ENCODE measurements at places on chromosomes 6 and 20.
A peak's percentile ranks its signal among the peaks of the same experiment; 100 is the strongest.

DNA sequence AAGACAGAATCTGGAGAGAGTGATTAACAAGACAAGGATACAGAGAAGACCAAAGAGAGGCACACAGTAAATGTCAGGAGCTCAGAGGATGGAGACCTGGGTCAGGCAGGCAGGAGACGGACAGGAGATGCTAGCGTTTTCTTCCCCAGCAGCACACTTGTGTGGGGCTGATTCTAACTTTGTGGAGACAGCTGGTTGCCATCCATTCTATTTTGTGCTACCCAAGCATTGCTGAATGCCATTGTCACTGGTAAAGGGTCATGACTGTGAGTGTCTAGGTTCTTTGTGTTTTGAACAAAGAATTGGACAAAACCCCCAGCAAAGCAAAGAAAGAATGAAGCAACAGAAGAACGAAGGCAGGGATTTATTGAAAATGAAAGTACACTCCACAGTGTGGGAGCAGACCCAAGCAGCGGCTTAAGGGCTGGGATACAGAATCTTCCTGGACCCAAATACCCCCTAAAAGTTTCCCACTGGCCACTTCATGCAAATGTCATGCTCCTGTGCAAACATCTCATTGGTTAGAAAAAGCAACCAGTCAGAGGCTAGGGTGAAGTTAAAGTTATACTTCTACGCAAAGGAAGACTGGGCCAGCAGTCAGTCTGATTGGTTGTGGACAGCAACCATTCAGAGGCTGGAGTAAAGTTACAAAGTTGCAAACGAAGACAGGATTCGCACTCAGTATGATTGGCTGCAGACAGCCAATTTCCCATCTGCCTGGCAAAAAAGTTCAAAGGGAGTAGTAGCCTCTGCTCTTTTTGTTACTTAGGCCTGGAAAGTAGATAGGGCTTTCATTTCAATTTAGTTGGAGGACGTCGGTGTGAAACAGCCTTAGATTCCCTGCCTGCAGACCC, 17.5 kb downstream of the PTK7 start:
- no peak for DNase-seq

GRCh38 chr20:618980-619379, 8.9 kb upstream of the TCF15 start:
- DNase-seq: no peak

DNA sequence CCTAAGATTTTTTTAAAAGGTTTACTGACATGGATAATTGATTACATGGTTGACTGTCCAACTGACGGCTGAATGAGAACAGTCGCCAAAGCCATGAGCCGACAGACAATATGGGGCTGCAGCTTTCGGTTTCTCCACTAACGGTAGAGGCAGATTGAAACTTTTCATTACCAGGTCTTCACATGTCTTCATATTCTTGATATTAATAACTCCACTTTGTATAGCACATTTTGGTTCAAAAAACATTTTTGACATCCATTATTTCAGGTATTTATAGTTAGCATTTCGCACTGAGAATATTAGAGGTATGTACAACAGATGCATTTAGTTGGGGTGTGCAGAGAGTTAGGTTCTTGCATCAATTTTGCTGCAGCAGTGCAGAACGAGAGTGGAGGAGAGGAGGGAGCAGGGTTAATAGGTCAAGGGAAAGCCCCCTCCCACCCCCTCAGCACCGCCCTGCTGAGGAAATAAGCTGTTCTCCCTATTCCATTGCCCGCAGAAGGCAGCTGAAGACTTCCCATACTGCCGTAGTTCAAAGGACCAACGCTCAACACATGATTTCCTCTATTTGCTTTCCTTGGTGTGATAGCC, 73.6 kb upstream of the ADTRP start:
- DNase-seq: no peak

- no peak for DNase-seq
Observed at GRCh38 chr20:50535162-50535561, 25.0 kb downstream of the PTPN1 start.

DNA sequence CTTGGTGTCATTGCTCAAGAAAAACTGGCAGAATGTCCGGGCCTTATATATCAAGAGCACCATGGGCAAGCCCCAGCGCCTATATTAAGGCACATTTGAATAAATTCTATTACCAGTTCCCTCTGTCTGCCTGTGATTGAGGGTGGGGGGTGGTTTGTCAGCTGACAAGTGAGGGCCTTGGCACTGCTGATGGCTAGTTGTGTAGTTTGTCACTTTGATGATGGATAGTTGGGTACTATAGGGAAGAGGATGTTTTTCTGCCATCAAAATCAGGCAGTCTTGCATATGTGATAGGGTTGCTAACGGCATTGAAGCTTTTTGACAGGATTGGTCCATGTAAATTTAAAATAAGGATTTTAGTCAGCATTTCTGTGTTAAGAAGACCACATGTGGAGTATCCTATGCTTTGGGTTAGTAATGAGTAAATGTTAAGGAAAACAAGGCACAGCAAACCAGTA, 2.5 kb downstream of the RPL10A start:
- no peak for DNase-seq

GRCh38 chr6:33330736-33331135, 13.2 kb upstream of the ZBTB22 start:
- no peak for DNase-seq

GRCh38 chr20:13580707-13581106, 58.0 kb downstream of the TASP1 start:
- DNase-seq: no peak

DNA sequence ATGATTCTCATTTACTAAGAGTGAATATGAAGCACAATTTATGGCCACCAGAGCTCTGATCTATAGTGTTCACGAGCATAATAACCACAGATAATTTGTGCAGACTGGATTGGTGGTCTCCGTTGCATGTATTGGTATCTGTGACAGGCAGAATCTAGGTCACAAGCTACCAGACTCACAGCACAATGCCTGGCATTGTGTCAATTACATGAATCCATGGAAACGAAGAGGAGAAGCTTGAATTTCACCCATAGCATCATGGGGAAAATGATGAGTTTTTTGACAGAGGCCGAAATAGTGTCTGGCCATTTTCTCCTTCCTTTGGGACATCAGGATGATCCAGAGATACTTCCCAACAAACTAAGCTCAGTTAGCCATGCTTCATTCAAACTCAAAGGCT, 52.3 kb upstream of the TMEM170B start:
- DNase-seq: no peak

- no peak for DNase-seq
Observed at GRCh38 chr6:13355043-13355945, 27.0 kb upstream of the TBC1D7 start.

GRCh38 chr6:5447921-5448320, 186.6 kb downstream of the FARS2 start:
- DNase-seq: no peak

- DNase-seq: no peak
Observed at GRCh38 chr6:153172815-153173214, 41.7 kb upstream of the RGS17 start.

DNA sequence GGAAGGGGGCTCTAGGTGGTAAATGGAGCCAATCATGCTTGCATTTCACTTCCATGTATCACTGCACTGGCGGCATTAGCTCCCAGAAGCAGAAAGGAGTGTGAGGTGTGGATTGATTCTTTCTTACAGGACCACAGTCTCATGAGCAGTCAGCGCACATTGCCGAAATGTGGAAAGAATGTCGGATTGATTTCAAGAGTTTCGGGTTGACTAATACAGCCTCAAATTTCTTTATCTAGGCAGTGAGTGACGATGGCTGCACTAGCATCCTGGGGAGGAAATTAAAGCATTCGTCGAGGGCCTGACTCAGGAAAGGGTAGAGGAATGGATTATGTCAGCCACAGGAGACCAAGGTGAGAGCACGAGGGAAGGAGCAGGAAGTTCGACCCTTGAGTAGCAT, 222.8 kb upstream of the CDYL start:
- no peak for DNase-seq

DNA sequence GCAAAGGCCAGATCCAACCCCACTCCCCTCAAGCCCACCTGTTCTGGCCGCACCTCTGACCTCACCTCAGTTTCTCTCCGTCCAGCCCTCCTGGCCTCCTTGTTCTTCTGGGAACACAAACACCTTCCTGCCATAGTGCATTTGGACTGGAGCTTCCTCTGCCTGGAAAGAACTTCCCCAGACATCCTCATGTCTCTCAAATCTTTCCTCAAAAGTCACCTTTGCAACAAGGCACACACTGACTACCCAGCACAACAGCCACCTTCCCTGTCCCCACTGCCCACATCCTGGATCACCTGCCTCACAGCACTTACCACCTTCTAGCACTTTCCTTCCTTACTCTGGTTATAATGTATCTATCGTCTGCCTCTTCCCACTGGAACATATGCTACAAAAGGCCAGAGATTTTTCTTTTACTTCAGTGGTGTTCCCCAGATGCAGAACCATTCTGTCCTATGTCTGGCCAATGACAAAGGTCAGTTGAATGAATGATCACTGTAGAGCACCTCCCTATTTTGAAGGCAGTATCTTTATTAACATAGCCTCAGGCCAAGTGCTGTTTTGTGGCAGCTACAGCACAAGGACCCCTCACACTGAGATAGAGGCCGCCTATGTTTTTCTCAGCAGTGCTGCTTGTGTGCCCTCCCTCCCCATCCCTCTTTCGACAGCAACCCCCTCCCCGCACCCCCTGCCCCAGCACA, 4.1 kb downstream of the HLA-B start:
- no peak for DNase-seq

DNA sequence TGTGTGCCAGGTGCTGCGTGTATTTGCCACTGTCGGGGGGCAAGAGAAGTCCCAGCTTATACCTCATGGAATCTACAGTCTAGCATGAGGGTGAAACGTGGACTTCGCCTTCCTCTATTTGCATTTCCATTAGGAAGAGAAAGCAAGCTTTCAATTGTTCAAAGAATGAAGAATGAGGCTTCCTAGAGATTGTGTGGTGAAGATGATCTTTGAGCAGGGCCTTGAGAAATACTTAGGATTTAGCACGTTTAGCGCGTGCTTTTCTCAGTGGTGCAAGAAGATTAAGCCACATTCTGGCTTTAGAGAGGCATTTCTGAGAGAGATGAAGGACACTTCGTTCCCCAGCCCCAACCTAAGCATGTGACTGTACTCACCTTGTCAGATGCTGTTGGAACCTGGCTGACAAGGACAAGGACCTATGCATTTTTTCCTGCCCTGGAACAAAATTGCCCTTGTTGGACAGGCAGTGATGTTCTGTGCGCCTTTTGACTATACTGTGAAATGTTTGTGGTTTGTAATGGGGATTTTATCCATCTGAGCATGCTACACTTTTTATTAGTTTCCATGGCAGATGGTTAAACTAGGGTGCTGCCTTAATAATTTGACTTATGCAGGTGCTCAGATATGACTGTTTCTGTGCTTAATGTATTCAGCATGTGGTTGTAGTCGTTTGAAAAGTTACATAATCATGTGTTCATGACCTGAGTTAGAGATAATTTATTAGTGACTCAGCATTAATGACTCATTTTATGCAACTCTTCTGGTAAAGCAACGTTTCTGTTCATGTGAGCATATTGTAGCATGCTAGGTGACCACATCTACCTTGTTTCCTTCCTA, 10.7 kb downstream of the TULP4 start:
- no peak for DNase-seq

DNA sequence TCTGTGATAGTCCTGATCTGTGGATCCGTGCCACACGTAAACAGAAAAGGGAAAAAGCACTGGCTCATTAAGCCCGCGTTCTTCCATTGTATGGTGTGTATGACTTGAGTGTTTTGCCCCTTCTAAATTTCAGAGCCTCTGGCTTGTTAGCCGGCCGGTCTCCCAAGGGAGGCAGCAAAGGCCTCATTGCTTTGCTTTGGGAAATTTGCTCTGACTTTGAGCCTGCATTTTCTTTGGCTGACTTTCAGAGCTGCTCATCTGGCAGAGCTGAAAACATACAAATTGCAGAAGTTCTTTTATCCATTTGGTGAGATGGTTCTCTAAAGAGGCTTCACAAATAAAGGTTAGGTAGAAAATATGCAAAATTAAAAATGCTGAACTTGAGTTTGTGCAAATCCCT, 123.0 kb downstream of the UTRN start:
- DNase-seq: no peak

- DNase-seq: no peak
Observed at GRCh38 chr6:43367245-43367984, 2.0 kb downstream of the ZNF318 start.

DNA sequence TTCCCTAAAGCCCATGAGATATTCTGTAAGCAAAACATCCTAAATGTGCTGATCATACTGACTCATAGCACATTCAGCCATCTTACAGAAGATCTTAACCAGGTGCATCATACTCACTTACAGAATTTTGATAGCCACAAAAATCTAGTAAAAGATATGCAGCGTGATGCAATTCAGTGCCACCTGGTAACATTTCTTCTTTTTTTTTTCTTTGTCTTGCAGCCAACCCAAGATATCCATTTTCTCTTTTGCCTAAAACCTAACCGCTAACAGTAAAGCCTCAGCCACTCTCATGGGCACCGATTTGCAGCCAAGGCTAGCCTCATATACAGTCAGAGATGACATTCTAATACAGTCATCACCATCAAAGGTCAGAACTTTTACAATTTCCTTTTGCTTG, 293.3 kb downstream of the HACE1 start:
- DNase-seq: no peak

GRCh38 chr6:31559958-31560696, 12.0 kb upstream of the LTA start:
- DNase-seq: peak; percentile 43

GRCh38 chr6:24504649-24505586, 10.1 kb downstream of the ALDH5A1 start:
- no peak for DNase-seq

GRCh38 chr6:129253727-129254126, 370.8 kb downstream of the LAMA2 start:
- no peak for DNase-seq

DNA sequence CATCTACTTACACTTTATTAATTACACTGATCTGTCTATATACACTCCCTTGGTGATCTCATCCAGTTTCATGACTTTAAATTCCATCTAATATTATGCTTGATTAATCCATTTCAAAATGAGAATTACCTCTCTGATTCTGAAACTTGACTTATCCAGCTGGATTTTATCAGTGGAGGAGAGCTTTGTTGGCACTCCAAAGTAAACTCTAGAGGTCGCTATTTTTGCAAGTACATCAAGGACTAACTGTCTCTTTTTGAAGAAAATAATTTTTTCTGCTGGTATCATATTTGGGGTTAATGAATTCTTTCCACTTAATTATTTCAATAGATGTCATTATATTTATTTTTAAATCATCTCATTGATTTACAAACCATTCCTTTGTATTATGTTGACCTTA, 630.3 kb upstream of the MAN1A1 start:
- no peak for DNase-seq

GRCh38 chr6:168542301-168542700, 101.3 kb downstream of the SMOC2 start:
- no peak for DNase-seq

GRCh38 chr6:147621961-147622360, 113.5 kb downstream of the SAMD5 start:
- DNase-seq: no peak

DNA sequence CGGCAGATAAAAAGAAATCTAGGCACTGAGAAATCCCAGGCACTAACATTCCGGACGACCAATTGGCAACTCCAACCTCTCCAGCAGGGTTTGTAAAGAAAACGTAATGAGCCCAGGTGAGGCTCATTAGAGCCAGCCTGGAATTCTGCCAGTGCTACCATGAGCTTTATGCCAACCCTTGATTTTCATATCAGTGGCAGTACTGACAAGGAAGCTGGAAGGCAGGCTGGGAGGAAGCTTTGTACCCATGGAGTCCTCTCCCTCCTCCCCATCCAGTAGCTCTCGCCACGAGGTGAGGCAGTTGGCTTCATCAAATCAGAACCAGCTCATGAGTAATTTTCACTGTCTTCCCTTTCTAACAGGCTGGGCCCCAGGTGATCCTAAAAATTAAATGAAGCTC, 250.2 kb downstream of the ZNF217 start:
- no peak for DNase-seq

- DNase-seq: no peak
Observed at GRCh38 chr20:61801428-61801827, 264.3 kb downstream of the TAF4 start.

Measured in T-helper 22 cell (primary cell).